ENCODE measurements at places on chromosomes 3 and 15. TPM values are rescaled to one million over a fixed set of nuclear protein-coding genes. Genes with fewer than 3 reads are reported as not detected.

IL17RE gene
- 0.89 TPM for total RNA-seq

RLBP1 gene
- total RNA-seq: not detected

ARHGEF26 gene
- 5.5 TPM for total RNA-seq

EBLN2 gene
- 5.1 TPM for total RNA-seq

- DNase-seq: no peak
Observed at GRCh38 chr15:65069179-65069578, 1.4 kb upstream of the RASL12 start.

GRCh38 chr15:80599359-80599758 lies 95.8 kb upstream of the ABHD17C start:
- no peak for DNase-seq

DNA sequence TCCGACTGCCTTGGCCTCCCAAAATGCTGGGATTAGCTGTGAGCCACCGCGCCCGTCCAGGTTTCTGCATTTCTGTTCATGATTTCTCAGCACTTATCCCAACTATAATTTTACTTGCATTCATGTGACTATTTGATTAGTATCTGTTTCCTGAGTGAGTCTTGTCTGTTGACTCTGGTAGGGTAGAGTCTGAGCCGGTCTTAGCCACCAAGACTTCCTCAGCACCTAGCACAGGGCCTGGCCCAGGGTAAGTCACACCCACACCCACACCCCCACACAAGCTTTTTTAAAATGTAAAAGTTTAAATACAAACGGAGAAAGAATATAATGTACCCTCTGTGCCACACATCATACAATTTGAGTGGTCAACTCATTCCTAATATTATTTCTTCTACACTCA lies 3.1 kb upstream of the SPATA12 start:
- no peak for DNase-seq

DNA sequence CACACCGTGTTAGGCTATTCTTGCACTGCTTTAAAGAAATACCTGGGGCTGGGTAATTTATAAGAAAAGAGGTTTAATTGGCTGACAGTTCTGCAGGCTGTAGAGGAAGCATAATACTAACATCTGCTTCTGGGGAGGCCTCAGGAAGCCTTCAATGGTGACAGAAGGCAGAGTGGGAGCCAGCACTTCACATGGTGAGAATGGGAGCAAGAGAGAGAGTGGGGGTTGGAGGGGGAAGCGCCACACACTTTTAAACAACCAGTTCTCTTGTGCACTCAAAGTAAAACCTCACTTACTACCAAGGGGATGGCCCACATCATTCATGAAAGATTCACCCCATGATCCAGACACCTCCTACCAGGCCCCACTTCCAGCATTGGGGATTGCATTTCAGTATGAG lies 181.1 kb downstream of the APBA2 start:
- no peak for DNase-seq

DNA sequence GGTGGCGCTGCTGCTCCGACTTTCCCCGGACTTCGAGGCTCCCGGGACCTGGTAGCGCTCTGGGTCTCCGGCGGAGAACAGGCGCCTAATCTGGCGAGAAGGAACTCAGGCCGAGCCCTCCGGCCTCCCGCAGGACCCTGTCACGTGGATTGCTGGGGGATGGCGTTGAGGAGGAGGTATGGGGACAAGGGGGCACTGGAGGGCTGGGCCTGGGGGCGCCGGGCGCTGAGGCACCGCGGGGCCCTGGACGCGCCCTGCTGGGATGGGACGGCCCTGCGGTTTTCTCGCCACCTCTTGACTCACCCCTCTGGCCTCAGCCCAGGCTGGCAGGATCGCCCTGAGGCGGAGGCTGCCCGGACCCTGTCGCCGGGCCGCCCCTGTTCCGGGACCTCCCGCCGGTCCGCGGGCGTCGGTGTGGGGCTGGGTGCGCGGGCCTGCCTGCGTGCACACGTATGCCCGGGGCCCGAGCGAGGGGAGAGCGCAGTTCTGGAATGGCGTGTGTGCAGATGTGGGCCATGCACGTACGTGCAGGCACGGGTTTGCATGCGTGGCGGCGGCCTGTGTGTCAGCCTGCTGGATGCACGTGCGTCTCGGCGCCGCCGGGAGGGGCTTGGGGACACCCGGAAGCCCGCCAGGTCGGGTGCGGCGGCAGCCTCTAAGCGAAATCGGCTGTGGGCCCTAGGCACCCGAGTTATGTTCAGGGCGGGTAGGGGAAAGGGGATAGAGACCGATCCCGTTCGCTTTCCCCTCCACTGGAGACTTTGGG lies 752 bp downstream of the C15orf39 start:
- DNase-seq: peak; percentile 92

DNA sequence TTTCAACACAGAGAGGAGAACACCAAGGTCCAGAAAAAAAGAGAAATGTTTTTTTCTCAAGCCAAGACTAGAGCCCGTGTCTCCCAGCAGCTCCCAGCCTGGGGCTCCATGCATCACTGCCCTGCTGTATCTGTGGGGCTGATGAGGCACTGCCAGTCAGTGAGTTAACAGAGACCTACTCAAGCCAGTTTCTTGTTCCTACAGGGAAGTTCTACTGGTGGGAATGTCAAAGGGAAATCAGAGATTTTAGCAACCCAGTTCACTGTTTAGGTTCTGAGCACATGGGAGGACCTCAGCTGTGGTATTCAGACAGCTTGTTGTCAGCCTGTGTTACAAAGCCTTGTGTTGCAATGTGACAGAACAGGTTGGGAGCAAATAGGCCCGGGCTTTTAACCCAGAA lies 234.3 kb downstream of the TLE3 start:
- no peak for DNase-seq

GRCh38 chr3:126245811-126246727 lies 65.7 kb upstream of the ALDH1L1 start:
- peak; percentile 83 for DNase-seq

- DNase-seq: no peak
Observed at GRCh38 chr3:107307205-107307604, 70.0 kb upstream of the CCDC54 start.

DNA sequence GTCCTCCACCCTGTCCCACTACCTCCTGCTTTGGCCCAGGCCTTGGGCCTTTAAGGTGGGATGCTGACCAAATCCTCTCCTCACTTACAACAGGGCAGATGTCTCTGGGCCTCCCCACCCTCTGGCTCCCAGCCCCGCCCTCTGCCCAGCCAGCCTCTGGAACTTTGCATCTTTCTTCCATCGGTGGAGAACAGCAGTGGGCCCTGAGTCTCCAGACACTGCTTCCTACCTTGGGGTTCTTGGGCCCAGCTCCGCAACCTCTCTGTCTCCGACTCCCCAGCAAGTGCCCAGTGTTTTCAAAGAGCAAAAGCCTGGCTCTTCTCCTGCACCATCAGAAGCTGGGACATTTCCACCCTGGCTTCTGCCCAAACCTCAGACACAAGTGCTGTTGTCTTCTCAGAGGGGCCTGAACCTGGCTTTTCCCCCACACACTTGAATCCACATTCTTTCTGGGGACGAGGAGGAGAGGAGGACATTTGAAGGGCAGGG lies 33.1 kb downstream of the MRAS start:
- no peak for DNase-seq

- no peak for DNase-seq
Observed at GRCh38 chr3:169603661-169604060, 59.9 kb downstream of the MECOM start.

- DNase-seq: no peak
Observed at GRCh38 chr3:196198081-196198675, 13.0 kb downstream of the ZDHHC19 start.

DNA sequence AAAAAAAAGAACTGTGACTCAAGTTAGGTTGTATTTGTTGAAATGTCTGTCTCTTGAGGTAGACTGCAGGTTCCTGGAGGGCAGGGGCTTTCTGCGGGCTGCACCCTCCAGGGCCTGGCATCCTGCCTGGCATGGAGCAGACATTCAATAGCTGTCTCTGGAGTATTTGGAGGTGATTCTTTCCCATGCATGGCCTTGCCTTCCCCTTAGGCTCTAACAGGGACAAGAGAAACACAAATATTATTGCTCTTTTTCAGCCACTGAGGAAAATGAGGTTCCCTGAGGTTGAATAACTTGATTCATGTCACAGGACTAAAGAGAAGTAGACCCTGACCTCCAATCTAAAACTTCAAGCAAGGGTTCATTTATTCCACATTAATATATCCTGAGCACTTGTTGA lies 18.6 kb upstream of the FLNB start:
- DNase-seq: no peak

DNA sequence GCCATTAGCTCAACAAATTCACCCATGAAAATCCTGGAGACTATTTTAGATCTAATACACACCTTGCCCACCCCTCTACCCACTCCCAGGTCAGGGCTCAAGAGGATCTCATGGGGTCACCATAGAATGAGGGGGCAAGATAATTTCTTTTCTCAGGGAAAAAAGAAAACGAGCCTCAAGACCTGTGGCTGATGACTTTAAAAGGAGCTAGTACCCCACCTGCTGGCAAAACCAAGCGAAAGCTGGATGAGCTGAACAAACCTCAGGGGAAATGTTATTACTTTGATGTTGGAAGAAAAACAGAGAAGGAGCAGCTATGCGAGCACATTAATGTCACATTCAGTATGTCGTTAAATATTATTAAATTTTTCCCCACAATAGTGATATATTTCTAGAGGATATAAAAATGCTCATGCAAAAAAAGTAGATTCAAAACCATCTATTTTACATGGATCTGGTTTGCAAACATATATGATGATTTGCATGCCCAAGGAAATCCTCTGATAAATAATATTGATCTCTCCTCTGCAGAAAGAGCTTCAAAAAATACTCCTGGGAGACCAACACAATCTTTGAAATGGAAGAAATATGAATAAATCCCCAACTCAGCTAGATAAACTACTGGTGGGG lies 37.7 kb downstream of the PLD1 start:
- DNase-seq: no peak

DNA sequence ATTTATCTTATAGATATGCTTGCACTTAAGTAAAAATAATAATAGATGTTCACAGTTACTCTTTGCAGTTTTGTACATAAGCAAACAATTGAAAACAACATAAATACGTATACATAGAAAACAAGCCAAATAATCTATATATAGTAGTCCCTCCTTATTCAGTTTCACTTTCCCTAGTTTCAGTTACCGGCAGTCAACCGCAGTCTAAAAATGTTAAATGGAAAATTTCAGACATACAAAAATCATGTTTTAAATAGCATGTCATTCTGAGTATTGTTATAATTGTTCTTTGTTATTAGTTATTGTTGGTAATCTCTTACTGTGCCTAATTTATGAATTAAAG lies 262.0 kb downstream of the CGGBP1 start:
- no peak for DNase-seq

- DNase-seq: no peak
Observed at GRCh38 chr3:143203142-143203541, 83.6 kb downstream of the CHST2 start.

DNA sequence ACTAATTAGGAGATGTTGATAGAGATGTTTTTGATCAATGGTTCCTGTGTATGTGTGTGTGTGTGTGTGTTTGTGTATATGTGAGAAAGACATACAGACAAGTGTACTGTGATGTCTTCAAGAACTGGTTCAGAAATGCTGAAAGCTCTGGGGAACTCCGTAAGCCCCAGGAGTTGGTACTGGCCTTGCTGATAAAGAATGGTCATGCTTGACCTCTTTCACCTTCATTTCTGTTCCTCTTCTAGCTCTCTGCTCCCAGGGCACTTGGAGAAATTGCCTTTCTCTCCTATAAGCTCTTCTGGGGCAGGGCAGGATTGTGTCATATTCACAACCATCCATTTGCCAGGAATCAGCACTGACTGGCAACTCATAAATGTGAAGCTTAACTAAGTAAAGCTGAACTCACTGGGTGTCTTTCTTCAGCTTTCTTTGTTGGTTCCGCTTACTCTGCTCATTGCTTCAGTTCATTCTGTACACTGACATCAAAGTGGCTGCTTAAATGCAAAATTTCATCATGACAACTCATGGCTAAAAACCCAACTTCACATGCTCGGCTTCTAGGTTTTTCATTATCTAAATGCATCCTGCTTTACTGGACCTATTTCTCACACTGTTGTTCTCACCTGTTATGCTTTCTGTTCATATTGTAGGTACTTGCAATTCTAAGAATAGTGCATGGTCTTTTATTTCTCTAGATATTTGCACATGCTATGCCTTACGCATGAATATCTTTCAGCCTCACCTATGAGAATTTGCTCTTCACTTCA lies 162.1 kb upstream of the LYSMD4 start:
- no peak for DNase-seq

DNA sequence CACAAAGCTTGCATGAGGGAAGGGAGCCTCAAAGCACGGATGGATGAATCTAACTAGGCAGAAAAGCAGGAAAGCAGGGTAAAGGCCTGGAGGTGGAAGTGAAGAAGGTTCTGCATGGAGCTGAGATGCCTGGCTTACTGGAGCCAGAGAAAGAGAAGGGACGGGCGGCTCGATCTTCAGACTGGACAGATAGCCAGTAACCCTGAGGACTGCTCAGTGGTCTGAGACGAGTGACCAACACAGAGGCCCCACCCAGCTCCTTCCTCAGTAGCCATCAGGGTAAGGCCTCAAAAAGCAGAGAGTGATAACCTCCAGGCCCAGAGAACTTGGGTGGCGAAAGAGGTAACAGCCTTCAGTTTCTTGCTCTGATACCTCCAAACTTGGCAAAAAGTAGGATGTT lies 6.4 kb downstream of the CLN6 start:
- DNase-seq: peak; percentile 63
